Right atrium auricular region (tissue), 2 donors: ENCODE measurements at places on chromosomes 2 and 18. TPM values are rescaled to one million over a fixed set of nuclear protein-coding genes. Genes with fewer than 3 reads are reported as not detected.

DNA sequence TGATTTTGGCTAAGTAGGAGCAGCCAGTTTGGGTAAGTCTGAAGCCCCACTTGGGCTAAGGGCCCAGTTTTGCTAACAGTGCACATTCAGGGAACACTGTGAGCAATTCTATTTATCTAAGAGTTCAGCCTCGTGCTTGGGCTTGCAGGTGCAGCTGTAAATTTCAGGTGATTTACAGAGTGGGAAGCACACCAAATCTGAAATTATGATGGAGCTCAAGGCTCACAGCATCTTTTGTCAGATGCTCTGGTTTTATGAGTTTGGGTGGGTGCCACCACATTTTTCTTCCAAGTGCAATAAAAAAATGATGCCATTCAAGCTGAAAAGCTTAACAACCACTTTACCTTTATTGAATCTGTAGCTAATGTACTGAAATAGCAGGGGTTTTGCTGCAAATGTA lies 671.2 kb downstream of the LRRTM4 start:
- DNase-seq = no peak

DNA sequence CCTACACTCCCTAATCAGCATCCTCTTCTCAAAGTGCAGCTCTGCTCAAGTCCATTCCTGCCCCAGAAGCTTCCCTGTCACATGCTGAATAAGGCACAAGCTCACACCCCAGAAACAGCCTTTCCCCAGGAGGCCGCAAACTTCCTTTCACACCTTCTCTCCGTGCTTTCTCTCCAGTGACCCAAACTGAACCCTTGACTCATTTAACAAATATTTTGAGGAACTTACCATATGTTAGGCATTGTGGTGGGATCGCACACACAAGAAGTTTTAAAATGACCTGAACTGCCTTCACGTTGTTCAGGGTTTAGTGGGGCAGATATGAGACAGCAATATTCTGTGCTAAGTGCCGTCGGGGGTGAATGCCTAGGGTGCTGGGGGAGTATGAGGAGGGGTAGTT lies 161.3 kb downstream of the INSIG2 start:
- DNase-seq = no peak

Gene LIPG
- 0.93 TPM for total RNA-seq

DNA sequence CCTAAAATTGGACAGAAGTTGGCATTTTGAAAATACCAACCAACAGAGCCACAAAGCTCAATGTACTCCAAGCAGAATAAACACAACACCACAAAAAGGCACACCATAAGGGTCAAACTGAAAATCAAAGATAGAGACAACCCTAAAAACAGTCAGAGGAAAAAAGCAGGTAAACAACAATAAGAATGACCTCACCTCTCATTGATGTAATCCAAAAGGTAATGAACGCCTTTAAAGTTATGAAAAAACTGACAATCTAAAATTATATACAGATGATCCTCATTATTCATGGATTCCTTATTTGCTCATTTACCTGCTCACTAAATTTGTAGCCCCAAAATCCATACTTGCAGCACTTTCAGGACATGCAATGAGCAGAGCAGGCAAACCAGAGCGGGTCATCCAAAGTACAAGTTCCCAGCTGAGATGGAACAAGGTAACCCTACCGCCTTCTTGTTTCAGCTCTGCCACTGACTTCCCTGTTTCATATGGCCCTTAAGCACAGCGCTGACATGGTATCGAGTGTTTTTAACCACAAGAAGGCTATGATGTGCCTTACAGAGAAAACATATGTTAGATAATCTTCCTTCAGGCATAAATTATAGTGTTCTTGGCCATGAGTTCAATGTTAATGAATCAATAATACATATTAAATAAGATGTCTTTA lies 17.0 kb downstream of the RTN4 start:
- DNase-seq = no peak

Gene KCNIP3
- 5.9 TPM for total RNA-seq

Gene USP37
- 5.3 TPM for total RNA-seq

Gene CPO
- total RNA-seq = not detected

DNA sequence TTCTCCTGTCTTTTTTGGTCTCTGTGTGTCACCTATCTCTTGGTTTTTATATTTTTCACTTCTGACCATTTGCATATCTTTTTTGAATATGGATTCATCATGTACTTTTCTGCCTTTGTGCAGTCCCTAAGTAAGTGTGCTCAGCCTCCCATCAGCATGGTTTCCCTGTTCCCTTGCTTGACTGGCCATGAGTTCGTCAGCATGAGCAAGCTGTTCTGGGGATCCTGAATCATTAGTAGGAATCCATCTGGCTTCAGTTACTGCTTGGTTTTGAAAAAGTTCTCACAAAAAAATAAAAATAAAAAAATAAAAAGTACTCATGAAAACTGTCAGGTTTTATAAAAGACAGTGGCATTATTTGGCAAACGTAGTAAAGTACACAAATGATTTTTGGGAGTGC lies 144.1 kb downstream of the NCOA1 start:
- DNase-seq = no peak

DNA sequence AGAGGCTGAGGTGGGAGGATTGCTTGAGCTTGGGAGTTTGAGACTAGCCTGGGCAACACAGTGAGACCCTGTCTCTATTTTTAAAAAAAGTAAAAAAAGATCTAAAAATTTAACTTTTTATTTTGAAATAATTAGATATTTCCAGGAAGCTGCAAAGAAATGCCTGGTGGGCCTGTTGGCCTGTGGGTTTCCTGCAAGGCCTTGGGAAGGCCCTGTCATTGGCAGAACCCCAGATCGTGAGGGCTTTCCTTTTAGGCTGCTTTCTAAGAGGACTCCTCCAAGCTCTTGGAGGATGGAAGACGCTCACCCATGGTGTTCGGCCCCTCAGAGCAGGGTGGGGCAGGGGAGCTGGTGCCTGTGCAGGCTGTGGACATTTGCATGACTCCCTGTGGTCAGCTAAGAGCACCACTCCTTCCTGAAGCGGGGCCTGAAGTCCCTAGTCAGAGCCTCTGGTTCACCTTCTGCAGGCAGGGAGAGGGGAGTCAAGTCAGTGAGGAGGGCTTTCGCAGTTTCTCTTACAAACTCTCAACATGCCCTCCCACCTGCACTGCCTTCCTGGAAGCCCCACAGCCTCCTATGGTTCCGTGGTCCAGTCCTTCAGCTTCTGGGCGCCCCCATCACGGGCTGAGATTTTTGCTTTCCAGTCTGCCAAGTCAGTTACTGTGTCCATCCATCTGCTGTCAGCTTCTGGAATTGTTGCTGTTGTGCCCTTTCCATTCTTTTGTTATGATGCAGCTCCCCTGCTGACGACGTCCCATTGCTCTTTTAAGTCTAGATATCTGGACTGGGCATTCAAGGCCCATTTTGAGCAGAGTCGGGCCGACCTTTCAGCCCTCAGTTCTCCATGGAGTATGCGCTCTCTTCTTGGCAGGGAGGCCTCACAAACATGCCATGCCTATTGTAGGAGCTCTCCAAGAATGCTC lies 6.6 kb downstream of the PROC start:
- DNase-seq = peak; percentile 51
